HT1080 (cell line): ENCODE measurements at places on chromosomes 2 and 18.

- no peak for DNase-seq
These were observed 9.1 kb downstream of the AGXT start for GRCh38 chr2:240877460-240878340.

GRCh38 chr2:17792515-17792914, 23.7 kb upstream of the MSGN1 start:
- no peak for DNase-seq

GRCh38 chr2:174997110-174997509, 8.1 kb downstream of the CHN1 start:
- no peak for DNase-seq

DNA sequence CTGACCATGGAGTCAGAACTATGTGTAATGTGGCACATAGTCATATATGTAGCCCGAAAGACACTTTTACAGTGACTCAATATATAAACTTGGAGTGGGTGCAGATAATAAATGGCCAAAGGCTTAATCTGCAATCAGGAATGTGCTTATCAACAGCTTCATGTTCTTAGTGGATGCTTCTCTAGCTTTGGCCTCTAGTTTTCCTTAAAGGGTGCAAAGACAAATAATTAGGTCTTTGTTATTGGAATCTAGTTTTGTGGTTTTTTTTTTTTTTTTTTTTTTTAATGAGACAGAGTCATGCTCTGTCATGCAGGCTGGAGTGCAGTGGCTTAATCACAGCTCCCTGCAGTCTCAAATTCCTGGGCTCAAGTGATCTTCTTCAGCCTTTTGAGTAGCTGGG, 625.6 kb downstream of the EPHA4 start:
- DNase-seq = peak; percentile 41

- peak; percentile 71 for DNase-seq
These were observed 366.9 kb downstream of the OSR1 start for GRCh38 chr2:18991177-18992168.

DNA sequence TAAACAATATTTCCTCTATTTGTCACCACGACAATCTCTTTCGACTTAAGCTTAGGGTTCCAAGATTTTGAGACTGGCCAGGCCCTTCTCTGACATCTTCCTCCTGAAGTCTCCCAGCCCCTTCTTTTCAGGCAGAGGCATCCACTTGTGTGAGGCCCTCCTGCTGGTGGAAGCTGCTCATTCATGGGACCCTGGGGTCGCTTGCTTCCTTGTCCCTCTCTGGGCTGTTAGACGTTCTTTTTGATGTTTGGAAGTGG, 188.2 kb upstream of the APCDD1 start:
- DNase-seq = no peak

DNA sequence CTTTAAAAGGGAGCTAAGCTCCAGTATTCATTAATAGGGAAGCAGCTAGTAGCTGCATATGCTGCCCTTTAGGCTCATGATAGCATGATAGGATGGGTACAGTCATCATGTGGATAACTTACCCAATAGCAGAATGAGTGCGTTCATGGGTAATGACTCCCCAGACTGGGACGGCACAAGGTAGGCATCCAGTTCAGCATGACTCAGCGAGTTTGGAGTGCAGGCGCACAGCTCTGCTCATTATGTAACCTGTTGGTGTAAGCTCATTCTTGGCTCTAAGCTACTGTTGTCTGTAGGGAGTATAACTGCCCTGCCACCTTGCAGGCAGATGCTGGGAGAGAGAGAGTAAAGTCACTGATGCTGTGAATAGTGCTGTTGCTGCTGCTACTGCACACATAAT, 209.2 kb upstream of the SYT4 start:
- peak; percentile 55 for DNase-seq
